ENCODE measurements at places on chromosomes 2 and 18.

GRCh38 chr2:72743481-72743880 is 82.4 kb downstream of the EXOC6B start:
- DNase-seq: no peak

- DNase-seq: no peak
These were observed 197.4 kb upstream of the HDAC4 start for GRCh38 chr2:239598011-239598731.

- no peak for DNase-seq
These were observed 49.1 kb downstream of the SNORC start for GRCh38 chr2:232919141-232919540.

DNA sequence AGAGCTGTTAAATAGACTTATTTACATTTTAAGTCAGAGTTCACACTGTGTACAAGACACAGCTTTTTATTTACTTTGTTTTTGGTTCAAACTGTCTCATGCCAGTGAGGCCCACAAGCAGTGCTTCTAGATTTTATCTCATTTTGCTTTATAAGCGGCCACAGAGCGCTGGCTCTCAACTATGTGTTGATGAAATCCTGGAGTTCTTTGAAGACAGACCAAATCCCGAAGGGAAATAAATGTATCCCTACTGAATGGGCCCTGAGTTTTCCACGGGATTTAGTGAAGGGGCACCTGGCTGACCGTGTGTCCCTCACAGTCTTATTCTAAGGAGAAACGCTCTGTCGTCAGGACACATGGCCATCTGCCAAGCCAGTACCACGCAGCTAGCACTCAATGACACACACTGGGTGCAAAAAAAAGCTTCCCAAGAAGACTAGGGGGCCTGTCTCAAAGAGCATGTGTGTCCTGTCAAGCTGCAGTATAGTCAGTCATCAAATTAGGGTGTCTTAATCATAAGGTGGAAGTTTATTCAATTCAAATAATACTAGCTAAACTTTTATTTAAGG is 23.4 kb downstream of the LYPD1 start:
- no peak for DNase-seq

- no peak for DNase-seq
These were observed 88.1 kb upstream of the KLF7 start for GRCh38 chr2:207253666-207254345.

GRCh38 chr18:10412933-10413332 is 41.5 kb upstream of the APCDD1 start:
- no peak for DNase-seq

DNA sequence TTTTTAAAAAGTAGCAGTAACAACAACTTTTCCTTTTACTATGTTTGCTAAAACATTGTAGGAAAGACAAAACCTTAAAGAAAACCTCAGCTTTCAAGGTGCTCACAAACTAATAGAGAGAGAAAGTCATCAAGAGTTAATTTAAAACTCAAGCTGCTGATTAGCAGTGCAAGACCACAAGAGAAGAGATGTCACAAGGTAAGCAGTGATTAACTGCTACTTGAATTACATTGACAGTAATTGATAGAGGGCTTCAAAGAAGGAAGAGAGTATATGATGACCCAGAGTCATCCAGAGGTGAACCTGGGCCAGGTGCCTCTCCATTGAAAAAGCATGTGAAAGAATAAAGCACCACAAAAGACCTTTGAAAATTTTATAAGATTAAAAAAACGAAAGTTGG is 939.6 kb upstream of the CNTNAP5 start:
- no peak for DNase-seq

DNA sequence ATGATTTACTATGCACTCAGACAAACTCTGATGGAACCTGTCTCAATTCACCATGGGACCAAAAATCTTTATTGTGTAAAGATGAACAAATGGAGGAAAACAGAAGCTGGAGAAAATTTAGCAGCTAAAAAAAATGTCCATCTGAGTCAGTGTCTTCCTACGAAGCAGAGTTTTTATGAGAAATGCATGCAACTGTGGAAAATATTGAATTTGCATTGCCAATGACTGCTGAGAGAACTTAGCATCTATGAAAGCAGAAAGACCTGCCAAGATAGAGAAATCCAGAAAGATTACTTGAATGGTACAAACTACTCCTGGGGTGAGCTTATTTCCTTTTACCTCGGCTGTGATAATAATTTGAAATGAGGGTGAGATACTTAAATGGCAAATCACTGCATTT is 289.7 kb upstream of the GCFC2 start:
- no peak for DNase-seq

DNA sequence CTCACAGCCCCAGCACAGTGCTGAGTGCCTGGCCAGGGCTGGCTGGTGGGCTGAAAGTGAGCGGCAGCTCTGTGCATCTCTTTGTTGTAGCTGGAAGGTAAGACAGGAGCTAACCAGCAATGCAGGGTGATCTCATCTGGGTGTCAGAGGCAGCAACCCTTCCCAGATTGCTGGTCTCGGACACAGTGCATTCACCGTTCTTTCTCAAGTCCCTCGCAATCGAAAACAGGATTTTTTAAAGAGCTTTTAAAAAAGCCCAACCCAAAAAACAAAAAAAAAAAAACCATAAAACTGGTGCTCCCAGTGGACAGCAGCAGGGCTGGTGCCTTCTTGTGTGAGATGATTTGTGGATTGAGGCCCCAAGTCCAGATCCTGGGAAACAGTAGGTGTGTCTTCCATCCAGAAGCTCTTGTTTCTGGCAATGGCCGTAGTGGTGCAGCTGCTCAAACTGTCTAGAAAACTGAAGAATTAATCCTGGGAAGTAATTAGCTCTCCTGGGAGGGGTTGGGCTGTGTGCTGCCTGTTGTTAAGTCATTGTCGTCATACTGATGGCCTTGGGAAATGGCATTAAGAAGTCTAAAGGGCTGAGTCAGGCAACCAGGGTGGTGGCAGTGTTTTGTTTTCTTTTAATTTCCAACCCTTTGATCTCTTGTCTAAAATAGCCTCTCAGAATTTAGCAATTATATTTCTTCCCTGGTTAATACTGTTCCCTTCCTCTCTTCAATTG is 156.7 kb downstream of the KLHL29 start:
- no peak for DNase-seq

DNA sequence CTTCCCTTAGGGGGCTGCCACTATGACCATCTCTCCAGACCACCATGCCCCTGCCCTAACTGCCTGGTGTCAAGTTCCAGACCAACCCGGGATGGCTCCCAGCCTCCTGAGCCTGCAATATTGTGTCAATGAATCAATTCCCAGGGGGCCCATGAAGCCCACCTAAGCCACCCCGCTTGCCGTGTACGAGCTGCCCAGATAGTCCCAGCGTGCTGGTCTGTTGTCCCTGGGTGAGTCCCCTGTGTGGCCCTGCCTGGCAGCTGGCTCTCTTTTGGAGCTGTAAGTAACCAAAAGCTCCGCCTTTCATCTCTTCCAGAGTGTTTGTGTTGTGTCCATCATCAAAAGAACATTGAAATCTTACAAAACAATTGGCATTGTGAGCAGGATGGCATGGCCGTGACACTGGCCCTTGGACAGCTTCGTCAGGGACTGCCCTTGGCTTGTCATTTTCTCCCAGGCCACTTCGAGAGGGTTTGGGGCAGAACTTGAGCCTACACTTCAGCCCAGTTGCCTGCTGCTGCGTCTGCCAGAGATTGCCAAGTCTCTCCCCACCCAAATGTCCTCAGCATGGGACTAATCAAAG is 11.3 kb upstream of the MAL start:
- no peak for DNase-seq

- DNase-seq: peak; percentile 27
These were observed 32.6 kb upstream of the KCMF1 start for GRCh38 chr2:84938194-84938879.

- no peak for DNase-seq
These were observed 287.0 kb downstream of the ALPK2 start for GRCh38 chr18:58341916-58342315.

- no peak for DNase-seq
These were observed 130.9 kb downstream of the EXOC6B start for GRCh38 chr2:72694715-72695496.

DNA sequence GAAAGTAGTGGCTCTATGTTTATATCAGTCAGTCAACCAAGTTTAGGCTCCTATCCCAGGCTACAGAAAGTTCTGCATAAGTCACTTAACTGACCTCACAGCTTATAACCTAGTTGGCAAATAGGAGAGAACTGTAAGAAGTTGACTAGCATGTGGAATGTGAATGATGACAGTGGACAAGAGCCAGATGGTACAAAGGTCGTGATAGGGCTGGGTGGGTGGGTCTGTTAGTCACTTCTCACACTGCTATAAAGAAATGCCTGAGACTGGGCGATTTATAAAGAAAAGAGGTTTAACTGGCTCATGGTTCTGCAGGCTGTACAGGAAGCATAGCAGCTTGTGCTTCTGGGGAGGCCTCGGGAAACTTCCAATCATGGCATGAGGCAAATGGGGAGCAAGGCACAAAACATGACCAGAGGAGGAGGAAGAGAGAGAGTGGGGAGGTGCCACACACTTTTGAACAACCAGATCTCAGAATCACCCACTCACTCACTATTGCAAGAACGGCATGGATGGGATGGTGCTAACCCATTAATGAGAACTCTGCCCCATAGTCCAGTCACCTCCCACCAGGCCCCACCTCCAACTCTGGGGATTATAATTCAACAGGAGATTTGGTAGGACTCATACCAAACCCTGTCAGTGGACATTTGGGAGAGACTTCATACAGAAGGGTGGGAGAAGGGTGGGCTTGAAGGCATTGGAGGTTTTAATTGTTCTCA is 68.8 kb downstream of the LTBP1 start:
- DNase-seq: no peak

GRCh38 chr2:33655626-33656320 is 56.7 kb upstream of the FAM98A start:
- DNase-seq: no peak

DNA sequence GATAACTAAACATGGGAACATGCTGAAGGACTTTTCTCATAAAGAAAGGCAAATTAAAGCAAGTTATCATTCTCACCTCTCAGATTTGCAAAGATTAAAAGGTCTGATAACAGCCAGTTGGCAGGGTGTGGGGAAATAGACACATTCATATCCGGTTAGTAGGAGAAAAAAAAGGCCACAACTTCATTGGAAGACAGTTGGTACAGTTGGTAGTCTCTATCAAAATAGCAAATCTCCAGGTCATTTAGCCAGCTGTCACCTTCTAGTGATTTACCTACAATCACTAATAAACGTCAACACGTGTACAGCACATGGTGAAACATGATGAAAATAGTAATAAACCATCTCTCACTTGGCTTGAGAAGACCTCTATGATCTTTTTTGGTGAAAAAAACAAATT is 16.6 kb downstream of the INPP5D start:
- DNase-seq: no peak

GRCh38 chr2:117997872-117998454 is 15.9 kb downstream of the CCDC93 start:
- no peak for DNase-seq

DNA sequence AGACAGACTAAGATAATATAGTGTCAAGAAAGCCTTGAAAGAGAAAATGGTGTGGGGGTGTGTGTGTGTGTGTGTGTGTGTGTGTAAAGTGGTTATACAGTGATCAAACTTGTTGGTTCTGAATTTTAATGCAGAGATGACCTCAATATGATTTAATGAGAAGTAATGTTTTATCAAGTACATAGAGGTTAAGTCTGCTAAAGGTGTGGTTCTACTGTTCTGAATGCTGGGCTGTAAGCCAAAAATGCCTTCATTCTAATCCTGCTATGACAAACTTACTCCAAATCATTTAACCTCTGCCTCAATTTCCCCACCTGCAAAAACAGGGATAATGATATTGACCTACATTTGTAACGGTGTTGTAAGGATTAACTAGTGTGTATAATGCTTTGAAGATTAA is 87.9 kb downstream of the WDPCP start:
- DNase-seq: no peak

- DNase-seq: no peak
These were observed 2.6 kb downstream of the SEC11C start for GRCh38 chr18:59142274-59142673.

DNA sequence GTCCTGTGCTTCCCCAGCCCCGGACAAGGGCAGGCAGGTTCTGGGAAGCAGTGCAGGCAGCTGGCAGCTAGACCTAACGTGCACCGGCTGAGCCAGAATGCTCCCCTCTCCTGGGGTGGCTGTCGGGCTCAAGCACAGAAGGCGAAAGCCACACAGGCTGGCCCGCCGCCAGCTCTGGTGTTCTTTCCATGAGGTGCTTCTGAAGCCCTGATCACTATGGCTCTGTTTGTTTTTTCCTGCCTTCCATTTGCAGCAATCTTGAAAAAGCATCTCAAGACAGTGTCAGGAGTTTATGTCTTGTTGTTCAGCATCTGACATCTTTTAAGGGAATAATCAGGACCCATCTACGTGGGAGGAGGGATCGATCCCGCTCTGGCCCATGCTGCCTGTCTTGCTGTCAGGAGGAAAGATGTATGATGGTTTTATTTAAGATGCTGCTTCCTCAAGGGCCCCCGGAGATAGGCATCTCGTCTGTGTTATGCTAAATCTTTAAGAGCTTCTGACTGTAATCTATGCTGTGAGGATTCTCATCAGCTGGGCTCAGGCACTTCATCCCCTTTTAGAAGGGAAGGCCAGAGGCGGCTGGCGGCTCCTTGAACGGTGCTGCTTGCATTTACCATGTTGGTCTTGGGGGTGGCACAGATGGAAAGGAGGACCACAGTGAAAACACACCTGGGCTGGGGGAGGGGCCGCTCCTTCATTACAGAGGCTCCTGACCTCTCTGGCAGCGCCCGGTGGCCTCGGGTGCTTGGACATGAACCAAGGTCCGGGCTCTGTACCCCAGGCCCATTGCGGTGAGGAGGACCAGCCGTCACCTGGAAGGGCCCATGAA is 118.5 kb upstream of the HDAC4 start:
- DNase-seq: no peak

DNA sequence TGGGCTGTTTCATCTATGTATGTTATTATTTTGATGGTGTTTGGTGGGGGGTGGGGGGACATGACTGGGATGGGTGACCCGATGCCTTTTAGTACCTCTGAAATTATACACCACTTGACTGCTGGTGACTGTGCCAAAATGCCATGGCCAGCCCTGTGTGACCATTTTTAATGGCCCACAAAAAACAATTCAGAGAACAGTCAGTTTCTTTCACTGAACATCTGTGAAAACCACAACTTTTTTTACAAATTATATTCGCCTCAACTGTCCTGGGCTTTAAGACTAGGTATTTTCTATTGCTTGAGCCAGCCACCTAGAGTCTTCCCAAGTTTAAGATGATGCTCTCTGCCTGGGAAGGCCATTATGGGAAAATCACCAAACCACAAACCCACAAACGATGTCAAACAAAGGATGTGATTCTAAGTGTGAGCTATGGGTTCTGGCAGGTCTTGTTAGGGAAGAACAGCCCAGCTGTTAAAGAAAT is 33.9 kb downstream of the FN1 start:
- no peak for DNase-seq

DNA sequence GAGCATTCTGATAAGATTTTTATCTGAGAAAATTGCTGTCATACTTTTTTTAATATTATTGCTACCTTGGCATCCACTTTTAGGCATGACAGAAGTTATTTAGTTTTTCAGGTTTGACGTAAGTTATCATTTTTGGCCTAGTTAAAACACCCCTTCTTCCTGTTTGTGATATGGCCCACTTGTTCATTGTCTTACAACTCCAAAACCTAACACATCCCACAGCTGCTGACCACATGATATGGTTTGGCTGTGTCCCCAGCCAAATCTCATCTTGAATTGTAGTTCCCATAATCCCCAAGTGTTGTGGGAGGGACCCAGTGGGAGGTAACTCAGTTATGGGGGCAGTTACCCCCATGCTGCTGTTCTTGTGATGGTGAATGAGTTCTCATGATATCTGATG is 388.1 kb downstream of the SLC4A3 start:
- DNase-seq: no peak

Data from stimulated activated CD4-positive, alpha-beta T cell treated with anti-CD3 and anti-CD28 coated beads, TNF-alpha, amount 100 ng/mL, for 1 hour (primary cell).